ENCODE measurements at places on chromosomes 6 and 20.

- DNase-seq: no peak
Measured at GRCh38 chr6:75250552-75250951, 7.0 kb upstream of the COX7A2 start.

- DNase-seq: peak; percentile 54
Measured at GRCh38 chr20:11204926-11205768, 531.3 kb upstream of the JAG1 start.

DNA sequence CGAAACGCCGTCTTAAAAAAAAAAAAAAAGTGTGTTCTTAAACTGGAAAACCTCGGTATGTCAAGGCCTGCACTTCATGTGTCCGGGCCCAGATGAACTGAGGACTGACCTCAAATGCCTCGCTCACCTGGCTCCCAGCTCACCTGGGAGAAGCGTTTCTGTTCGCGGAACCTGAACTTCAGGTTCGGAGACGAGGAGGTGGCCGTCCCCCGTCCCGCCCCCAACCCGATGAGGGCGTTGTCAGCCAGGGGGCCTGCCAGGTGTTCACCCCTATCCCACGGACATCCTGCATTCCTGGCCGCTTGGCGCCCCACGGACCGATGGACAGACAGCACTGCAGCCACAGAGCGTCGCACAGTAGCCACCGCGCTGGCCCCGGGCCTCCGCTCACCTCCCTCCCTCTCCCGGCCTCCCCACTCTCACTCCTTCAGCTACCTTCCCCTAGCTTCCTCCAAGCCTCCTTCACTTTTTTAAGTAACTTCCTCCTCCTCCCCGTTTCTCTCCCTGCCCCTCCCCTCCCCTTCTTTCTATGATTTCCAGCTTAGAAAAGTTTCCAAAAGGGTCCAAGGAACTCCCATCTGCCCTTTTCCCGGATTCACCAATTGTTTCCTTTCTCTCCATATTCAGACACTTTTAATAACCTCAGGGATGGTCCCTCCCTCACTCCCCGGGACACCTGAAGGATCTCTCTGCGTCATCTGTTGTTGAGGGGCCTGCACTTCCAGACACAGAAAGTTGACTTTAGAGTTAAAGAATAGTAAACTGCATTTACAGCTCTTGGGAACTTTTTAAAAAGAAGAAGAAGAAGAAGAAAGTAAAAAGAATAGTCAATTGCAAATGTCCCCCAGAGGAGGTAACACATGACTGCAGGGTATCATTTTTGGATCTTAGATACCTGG, 22.7 kb upstream of the MCM3 start:
- DNase-seq: no peak

GRCh38 chr6:82996156-82996555, 69.5 kb downstream of the UBE3D start:
- no peak for DNase-seq

DNA sequence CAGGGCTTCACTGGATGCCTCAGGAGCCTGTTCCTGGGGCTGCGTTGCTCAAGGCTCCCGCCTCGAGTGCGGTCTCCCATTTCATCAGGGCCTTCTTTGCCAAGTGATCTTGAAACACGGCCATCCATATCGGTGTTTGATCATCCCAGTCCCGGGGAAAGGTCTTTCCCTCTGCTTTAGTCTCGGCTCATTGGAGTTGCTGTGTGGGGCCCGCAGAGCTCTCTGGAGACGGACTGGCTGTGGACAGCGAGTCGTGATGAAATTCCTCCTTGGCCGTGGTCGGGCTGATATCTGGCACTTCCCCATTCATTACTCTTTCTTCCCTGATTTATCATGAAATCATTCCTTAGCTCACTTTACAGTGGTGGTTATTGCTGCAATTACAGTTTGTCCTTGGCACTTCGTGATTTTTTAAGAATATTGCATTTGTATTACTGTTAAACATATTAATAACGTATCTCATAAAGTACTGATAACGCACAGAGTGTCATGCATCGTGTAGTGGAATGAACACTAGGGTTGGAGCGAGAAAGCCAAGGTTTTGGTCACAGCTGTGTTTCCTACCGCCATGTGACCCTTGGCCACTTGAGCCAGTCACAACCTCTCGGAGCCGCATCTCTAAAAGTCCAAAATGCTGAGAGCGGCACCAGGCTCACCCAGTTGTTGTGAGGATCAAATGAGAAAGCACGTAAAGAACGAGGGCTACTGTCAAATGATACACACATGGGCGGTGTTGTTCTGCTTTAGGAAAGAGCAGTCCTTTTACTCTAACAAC, 71.8 kb downstream of the MTHFD1L start:
- no peak for DNase-seq

DNA sequence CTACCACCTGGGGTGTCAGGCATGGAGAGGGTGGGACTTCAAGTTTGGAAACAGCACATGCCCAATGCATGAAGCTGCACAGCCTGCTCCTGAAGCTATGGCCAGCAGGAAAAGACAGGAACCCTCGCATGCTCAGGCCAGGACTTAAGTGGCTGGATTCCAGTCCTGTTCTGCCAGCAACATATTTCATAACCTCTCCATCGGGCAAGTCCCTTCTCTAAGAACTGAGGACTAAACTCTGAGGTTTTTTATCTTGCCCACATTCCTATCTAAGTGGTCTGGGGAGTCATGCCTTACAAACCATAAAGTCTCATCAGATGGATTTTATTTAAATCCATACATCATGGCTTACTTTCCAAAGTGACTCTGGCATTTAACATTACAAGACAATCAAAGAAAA, 27.5 kb upstream of the AGPAT4 start:
- no peak for DNase-seq

- DNase-seq: no peak
Measured at GRCh38 chr6:27025351-27025750, 222.2 kb upstream of the PRSS16 start.

DNA sequence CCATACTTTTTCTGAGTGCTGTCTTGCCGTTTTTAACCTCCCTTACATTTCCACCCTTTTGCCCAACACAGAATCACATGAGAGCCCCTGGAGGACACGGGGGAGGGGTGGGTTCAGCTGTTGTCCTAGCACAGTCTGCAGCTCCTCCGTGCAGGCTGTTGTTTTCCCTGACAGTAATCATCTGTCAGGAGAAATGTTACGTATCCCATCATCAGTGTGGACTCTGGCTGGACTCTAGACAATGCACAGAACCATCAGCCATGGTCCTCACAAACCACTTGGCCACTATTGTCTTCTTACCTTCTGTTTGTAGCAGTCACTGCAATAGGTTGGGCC, 92.1 kb downstream of the RIN2 start:
- DNase-seq: no peak

- no peak for DNase-seq
Measured at GRCh38 chr6:82178759-82179112, 68.8 kb downstream of the IBTK start.

GRCh38 chr6:151647976-151648639, 154.3 kb downstream of the CCDC170 start:
- DNase-seq: no peak

DNA sequence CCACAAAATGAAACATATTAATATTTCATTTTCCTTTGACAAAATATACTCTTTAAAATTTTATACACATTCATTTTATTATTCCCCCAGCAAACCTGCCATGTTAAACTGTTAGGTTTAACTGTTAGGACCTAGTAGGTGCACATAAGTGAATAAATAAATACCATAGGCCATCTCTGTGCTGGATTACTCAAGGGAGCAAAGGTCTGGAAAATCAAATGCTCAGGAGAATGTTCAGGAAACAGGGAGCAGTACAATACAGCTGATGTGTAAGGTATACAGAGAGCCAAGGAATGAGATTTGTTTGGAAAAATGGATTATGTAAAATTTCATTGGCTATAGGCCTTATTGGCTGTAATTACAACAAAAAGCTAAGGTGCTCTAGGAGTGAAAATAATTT, 339.3 kb downstream of the BCKDHB start:
- no peak for DNase-seq

DNA sequence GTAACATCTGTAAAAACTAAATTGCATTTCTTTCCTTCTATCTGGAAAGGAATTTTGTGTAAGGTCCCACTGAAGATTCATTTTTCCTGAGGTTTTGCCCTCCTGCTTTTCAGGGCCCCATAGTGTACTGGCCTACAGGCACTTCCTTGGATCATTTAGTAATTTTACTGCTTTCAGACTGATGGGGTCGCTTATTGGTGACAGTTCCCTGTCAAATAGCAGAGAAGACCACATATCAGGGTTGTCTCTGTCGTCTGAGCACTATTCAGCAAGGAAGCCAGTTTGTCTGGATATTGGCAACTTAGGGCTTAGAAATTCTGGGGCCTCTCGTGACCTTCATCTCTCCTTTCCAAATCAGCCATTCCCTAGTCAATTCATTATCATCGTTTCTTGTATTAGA, 3.5 kb downstream of the GRM1 start:
- no peak for DNase-seq

GRCh38 chr6:45327956-45328522, at the start of gene RUNX2:
Gene RUNX2 (plus strand): TSS chr6:45328330. CDS start chr6:45328727, 397 bp downstream.
- DNase-seq: peak; percentile 90

DNA sequence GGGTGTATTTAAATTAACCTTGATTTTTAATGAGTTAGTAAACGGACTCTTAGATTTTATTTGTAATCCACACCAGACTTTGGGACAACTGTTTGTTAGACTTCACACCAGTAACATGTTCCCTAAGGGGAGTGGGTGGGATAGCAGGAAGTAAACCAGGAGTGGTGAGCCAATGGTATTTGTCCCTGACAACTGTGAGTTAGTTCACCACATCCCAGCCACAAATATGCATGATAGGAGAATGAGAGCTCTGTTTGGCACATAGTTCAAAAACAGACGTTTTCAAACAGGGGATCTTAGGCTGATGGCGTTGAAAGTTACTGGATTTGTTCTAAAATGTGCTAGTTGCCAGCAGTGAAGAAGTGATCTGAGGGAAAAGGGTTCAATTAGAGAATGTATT, 18.7 kb upstream of the COL10A1 start:
- DNase-seq: no peak

Measured in retinal pigment epithelial cell (primary cell).